H1 (cell line): ENCODE measurements at places on chromosomes 6 and 20. TPM values are rescaled to one million over a fixed set of nuclear protein-coding genes. Genes with fewer than 3 reads are reported as not detected.
A peak's percentile ranks its signal among the peaks of the same experiment; 100 is the strongest.

DNA sequence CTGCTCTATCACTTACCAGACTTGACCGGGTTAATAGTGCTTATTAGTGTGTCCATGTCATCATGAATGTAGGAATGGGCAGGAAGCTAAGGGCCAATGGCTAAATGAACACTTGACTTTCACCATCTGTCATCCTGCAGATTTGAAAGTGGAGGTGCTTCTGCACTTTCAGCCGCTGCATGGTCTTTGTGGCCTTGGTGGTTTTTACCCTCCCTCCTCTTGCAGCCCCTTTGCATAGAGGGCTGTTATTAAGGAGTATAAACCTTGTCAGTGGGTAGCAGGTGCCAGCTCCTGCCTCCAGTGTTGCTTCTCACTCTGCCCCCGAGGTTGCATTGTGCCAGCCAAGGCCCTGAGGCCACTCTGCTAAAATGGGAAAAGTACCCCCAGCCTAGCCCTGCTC, 122.2 kb upstream of the TNFAIP3 start:
- DNase-seq, result no peak

GRCh38 chr6:166905505-166906134, 50.7 kb downstream of the RNASET2 start:
- no peak for DNase-seq

GRCh38 chr20:5270603-5271002, 46.2 kb downstream of the PROKR2 start:
- DNase-seq, result peak; percentile 41

DNA sequence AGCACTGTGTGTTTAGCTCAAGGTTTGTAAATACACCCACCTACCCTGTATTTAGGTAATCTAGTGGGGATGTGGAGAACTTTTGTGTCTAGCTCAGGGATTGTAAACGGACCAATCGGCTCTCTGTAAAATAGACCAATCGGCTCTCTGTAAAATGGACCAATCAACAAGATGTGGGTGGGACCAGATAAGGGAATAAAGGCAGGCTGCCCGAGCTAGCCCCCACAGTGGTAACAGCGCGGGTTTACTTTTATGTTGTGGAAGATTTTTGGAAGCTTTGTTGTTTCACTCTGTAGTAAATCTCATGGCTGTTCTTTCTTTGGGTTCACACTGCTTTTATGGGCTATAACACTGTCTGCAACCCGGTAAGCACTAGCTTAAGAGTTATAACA, 32.1 kb upstream of the RANBP9 start:
- DNase-seq, result no peak

DNA sequence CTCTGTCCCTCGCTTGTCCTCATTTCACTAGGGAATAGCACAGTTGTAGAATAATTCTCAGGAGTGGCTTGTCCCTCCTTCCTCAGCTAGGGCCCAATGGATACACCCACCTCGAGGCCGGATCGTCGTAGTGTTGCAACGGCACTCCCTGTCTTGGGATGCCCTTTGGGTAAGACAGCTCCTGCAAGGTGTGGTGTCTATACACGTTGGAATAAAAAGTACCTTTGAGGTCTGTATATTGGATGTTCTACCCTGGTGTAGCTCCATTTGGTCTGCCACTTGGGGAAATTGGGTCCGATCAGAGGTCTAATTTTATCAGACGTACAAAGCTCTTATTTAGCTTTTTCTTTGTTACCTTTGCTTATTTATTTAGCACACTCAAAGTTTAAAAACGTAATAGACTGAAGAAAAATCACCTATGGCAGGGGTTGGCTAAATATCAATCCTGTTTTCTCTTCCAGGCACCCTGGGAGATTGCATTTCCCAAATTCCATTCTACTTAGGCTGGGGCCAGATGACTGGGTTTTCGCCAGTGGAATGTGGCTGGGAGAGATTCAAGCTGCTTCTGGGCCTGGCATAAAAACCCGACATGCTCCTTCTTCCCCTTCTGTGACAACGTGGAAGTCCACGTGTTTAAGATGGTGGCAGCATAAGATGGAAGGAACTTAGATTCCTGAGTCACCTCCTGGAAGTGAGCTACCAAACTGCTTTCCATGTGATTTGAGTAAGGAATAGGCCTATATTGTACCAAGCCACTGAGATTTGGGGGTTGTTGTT, 82.3 kb upstream of the CD83 start:
- DNase-seq, result no peak

- no peak for DNase-seq
These were observed 4.9 kb downstream of the PTK7 start for GRCh38 chr6:43081043-43081442.

- no peak for DNase-seq
These were observed 129.1 kb upstream of the SPACA1 start for GRCh38 chr6:87918461-87918941.

DNA sequence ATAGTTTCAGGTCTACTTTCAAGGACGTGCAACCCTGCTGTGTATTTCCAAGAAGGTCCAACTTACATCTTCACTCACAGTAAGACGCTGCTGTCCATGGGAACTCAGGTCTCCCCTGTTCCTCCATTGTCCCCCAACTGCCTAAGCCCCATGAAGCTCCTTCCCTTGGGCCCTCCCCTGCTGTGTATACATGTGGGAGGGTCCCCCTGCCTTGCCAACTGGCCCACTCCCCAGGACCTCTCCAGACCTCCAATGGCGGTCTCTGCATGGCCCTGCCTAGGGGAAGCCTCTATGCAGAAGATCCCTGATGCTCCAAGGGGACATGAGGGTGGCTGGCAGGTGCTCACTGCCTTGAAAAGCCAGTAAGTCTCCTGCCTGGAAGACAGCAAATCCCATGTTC, 186.7 kb upstream of the CST7 start:
- DNase-seq, result no peak

The BPIFB2 gene
- not detected in 2 replicates for total RNA-seq

The TRDN gene
- 37.5 and 41.6 TPM in 2 replicates for total RNA-seq
